ENCODE measurements at places on chromosomes 5 and 9.

DNA sequence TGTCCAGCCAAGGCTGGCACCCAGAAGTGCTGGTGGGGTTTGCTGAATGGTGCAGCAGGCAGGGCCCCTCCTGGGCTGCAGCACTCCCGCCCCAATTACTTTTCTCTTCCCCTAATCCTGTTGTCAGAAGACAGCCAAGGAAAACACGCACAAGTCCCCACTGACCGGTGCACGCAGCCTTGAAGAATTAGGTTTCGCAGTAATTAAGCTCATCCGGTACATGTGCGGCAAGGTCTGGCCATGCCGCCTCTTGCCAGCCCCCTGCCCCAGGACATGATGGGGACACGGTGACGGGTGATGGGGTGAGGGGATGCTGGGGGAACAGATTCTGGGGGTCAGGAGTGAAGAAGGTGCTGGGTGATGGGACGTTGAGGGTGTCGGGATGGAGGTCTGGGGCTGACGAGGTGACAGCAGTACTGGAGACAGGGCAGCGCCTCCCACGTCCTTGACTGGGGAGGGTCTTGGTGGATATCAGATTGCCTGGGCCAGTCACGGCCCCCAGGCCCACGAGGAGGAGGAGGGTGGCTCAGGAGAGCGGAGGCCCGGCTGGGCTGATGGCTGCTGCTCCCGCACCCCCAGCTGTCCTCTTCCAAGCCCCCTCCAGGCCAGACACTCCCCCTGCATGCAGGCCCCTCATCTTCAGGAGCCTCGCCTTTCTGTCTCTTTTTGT is 34.9 kb downstream of the BARX1 start:
- DNase-seq: no peak

- peak; percentile 83 for DNase-seq
Measured at GRCh38 chr5:133247881-133248624, 196.2 kb downstream of the HSPA4 start.

DNA sequence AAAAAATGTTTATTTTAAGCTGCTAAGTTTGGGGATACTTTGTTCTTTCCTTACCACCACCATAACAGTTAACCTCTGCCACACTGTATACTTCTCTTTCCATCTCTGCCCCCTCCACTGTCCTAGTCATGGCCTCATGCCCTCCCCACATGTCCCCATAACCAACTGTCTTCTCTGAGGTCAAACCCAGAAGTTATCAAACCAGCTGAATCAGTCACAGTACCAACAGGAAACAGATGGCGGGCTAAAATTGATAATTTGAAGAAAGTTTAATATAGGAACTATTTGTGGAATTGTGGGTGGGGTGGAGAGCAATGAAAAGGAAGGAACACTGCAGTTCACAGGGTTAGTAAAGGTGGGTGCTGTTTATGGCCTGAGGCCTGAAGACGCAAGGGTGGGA is 5.7 kb upstream of the DCTN4 start:
- no peak for DNase-seq

GRCh38 chr9:116179568-116179967 is 26.0 kb downstream of the PAPPA start:
- no peak for DNase-seq

- no peak for DNase-seq
Measured at GRCh38 chr5:133106761-133107572, 55.2 kb downstream of the HSPA4 start.

DNA sequence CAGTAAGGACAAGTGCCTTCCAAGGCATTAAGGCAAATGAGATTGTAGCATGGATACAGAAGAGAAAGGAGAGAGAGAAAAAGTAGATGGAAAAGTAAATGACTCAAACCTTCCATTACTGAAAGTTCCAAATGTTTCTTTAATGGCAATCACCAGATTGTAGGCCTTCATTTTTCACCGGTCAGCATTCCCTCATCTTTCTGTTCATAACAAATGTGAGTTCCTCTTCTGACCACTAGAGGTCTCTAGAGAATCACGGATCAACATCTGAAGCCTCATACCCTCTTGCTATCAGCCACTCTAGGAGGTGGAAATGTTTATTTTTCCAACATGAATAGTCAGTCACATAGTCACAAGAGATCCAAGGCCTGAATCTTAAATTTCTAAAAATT is 73.6 kb upstream of the RPS23 start:
- no peak for DNase-seq

- DNase-seq: no peak
Measured at GRCh38 chr9:131048332-131048731, 39.4 kb downstream of the LAMC3 start.

DNA sequence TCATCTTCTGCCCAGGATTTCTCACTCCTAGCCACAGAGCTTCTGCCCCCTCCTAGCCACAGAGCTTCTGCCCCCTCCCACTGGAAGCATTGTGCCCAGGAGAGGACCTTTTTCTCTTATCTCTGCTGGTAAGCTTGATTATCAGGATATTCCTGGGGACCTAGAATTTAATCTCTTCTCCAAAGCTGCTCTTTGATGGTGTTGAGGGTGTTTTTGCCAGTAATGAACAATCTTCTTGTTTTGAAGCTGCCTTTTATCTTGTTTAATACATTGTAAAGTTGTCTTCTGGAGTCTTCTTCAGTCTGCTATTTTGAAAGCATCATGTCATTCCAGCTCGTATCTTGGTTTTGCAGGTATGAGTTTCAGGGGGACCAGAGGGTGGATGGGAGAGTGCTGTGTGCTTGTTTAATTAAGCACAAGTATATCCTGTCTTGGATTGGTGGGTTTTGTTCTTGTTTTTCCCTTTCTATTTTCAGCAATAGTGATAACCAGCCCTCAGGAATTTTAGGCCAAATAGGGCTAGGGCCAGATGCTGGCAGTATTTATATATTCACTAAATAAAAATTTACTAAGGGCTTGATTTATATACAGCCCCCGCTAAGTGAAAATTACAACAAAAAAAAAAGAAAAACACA is 214.0 kb upstream of the DMRT1 start:
- no peak for DNase-seq

DNA sequence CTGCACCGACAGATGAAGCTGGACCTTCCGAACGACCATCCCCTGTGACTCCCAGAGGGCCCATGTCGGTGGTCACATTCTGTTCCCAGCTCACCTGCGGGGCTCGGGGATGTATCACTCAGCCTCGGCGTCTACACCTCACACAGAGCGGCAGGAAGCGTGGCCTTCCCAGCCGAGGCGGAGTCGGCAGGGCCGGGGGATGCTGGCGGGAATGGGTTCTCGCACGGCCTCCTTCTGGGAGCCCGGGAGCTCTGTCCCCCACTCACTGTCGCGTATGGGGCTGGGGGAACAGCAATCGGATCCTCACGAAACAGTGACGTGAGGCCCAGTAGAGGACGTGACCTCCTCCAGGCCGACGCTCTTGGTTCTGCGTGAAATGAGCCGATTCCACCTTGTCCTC is 20.4 kb downstream of the NACC2 start:
- DNase-seq: no peak

DNA sequence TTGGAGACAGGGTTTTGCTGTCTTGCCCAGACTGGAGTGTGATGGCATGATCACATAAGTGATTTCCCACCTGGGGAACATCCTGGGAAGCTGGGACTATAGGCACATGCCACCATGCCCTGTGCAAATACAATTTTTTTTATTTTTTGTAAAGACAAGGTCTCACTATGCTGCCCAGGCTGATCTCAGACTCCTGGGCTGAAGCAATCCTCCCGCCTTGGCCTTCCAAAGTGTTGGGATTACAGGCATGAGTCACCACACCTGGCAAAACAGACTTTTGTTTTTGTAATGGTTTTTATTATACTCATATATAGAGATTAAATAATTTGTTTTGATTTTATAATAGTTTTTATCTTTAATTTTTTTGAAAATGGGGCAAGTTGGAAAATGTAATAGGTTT is 14.7 kb downstream of the DNAJC25 start:
- peak; percentile 46 for DNase-seq

DNA sequence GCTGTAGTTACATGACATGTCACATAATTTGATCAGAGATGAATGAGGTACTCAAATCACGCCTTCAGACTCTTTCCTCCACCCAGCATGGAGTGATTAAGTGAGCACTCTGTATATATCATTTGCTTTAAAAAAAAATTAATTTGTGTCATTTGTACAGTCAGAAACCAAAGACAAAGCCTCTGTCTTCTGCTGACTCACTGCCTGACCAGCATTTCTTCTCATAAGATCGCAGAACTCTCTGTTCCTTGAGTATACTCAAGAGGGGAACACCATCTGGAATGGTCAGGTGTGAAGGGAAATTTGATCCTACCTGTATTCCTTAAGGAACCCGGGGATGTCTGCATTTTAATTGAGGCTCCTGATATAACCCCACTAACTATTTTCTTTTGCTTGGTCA is 254.4 kb downstream of the FAM114A2 start:
- DNase-seq: no peak

DNA sequence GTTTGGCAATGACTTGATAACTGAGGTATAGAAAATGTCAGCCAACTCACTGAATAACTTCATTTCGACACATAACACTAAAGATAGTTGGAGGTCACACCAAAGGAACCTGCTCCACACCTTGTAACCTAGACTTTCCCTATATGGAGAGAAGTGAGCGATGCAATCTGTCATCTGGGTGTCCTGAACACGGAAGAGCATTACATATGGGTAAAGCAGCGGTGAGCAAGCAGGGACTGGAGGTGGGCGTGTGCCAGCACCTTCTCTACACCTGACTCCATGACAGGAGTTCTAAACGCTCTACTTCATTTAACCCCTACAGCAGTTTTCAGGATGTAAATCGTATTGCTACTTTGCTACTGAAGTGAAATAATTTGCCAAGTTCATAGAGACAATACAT is 152.8 kb downstream of the SLC12A2 start:
- no peak for DNase-seq

- DNase-seq: peak; percentile 61
Measured at GRCh38 chr9:134323741-134324358, 2.4 kb upstream of the RXRA start.

DNA sequence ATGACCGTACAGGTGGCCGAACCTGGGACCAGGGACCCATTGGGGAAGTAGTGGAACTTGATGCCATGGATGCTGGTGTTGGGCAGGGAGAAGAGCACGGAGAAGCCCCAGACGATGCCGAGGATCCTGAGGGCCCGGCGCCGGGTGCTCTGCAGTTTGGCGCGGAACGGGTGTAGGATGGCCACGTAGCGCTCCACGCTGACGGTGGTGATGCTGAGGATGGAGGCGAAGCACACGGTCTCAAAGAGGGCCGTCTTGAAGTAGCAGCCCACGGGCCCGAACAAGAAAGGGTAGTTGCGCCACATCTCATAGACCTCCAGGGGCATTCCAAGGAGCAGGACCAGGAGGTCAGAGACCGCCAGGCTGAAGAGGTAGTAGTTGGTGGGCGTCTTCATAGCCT is 585 bp downstream of the NMUR2 start:
- no peak for DNase-seq

DNA sequence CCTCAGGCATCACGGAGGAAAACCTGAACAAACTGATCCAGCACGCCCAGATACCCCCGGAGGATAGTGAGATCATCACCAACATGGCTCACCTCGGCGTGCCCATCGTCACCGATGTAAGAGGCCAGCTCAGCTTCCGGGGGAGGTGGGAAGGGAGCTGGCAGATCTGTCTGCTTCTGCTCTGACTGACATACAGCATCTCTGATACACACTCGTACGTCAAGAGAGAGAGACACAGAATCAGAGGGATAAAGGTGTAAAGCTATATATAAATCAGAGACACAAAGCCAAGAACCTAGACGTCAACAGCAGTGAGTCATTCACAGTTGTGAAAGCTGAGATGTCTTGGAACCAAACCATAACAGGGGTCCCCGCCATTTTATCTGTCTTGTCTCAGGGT is 30.1 kb upstream of the CFAP157 start:
- DNase-seq: no peak

DNA sequence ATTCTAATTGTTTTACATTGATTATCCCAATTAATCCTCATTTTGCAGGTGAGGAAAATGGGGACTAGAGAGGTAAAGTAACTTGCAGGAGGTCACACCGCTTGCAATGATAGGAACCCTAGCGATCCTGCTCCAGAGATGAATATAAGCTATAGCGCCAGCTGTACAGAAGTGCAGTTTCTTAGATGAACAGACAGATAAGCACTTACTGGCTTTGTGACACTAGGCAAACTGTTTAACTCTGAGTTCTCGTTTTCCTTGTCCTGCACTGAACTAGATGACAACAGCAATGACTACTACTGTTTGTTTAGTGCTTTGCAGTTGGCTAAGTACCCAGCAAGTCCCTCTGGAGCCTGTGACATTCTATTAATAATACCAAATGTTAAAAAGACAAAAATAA is 11.1 kb downstream of the LHX6 start:
- no peak for DNase-seq

DNA sequence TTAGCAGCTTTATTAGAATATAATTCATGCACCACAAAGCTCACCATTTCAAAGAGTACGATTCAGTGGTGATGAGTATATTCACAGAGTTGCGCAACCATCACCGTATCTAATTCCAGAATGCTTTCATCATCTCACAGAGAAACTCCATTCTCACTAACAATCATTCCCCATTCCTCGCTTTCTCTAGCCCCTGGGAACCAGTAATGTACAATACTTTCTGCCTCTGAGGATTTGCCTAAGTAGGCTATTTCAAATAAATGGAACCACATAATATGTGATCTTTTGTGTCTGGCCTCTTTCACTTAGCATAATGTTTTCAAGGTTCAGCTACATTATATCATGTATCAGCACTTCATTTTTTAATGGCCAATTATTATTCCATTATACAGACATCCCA is 145.1 kb upstream of the ADAMTS16 start:
- no peak for DNase-seq

GRCh38 chr5:4740156-4740555 is 400.0 kb upstream of the ADAMTS16 start:
- no peak for DNase-seq

DNA sequence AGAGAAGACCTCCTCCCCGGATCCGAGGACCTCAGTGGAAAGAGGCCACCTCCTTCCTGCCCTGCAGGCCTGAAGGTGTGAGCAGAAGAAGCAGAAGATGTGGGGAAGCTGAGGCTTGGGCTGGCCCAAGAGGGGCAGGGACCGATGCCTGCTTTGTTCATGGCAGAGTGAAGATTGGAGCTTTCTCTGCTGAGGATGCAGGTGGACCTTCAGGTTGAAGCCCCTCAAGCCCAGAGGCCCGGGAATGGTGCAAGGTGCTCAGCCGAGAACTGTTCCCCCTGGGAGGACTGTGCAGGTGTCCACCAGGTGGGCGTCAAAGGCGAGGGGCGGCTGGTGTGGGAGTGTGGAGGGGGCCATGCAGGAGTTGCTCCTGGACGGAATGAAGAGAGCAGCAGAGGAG is 277.9 kb upstream of the IRX2 start:
- no peak for DNase-seq

All from MG63 (cell line).